ENCODE measurements at places on chromosomes 1 and 21.

GRCh38 chr1:84171481-84171880 lies 27.4 kb downstream of the PRKACB start:
- DNase-seq: no peak

DNA sequence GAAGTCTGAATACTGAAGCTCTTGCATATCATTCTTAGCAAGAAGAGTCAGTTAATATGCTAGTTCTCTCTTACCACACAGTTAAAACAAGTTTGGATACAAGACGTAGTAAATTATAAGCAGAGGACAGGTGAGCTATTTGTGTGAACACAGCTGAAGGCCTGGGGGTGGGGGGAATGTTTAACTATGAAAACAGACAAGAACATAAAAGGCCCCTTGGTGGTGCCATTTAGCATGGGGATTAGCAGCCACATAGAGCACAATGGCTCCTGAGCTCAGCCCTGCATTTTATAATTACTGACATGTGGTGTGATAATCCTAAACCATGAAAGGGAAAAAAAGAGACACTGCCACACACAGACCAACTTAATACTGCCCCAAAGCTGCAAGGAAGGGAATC lies 94.8 kb downstream of the TGFBR3 start:
- peak; percentile 49 for DNase-seq

DNA sequence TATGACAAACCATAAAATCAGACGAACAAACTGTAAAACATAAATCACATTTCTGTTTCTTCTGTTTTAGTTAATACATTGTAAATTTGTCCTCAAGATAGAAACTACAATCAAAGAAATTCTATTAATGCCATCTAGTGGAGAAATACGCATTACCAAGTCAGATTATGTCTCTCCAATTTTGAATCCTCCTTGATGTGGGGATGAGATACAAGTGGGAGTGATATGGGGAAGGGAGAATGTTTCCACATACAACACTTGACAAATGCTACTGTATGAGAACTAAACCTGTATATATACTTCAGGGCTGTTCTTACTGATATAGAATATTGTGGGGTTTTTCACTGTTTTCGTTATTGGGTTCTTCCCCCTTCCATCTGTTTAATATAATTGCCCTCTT lies 2.6 kb downstream of the HFM1 start:
- DNase-seq: peak; percentile 13

GRCh38 chr1:20604678-20605077 lies 15.8 kb downstream of the CDA start:
- no peak for DNase-seq
